Right atrium auricular region (tissue), 2 donors: ENCODE measurements at places on chromosomes 7 and 10. TPM values are rescaled to one million over a fixed set of nuclear protein-coding genes. Genes with fewer than 3 reads are reported as not detected.

DNA sequence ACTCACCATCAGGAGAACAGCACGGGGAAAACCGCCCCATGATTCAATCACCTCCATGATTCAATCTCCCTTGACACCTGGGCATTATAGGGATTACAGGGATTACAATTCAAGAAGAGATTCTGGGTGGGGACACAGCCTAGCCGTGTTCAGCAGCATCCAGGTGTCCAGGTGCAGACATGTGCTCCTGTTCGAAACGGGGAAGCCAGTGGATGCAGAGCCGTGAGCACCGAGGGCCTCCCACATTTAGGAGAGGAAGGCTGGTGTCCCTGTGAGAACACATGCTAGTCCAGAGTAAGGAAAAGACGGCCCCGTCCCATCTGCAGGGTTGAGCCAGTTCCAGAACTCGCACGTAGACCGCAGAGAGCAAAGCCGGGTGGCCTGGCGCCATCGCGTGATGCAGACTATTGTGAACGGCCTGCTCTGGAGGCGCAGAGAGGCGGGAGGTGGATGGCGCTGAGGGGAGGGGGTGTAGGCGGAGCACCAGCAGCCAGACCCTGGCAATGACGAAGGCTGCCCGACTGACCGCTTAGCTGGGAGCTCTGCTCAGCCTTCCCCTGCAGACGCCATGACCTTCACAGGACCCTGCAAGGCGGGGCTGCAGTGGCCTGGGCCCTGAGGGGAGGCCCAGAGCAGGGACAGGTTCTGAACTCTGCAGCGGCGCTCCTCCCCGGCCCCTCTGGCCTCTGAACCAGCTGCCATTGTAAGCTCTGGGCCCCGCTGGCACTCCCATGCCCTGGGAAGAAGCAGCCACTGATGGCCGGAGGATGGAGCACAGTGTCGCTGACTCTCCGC lies 141.6 kb upstream of the TCERG1L start:
- DNase-seq = no peak

- no peak for DNase-seq
These were observed 123.1 kb downstream of the NRBF2 start for GRCh38 chr10:63256009-63256773.

GRCh38 chr10:7651853-7652470 lies 14.8 kb downstream of the ITIH5 start:
- no peak for DNase-seq

GRCh38 chr7:106462365-106462859 lies 177.6 kb upstream of the NAMPT start:
- no peak for DNase-seq

Gene NAT16
- total RNA-seq = not detected

DNA sequence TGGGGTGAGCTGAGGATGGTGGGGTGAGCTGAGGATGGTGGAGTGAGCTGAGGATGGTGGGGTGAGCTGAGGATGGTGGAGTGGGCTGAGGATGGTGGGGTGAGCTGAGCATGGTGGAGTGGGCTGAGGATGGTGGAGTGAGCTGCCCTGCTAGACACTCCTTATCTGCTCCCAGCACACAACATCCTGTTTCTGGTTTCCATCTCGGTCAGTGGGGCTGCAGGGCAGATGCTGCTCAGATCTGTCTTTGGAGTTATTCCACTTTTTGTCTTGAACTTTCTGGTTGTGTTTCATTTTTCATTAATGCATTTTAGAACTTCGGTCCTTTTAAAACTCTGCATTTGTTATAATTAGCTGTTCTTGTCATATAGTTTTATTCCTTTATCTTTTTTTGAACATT lies 67.9 kb upstream of the ANTXRL start:
- DNase-seq = no peak

Gene HTR5A
- total RNA-seq = not detected

Gene LRGUK
- 0.11 TPM for total RNA-seq

- no peak for DNase-seq
These were observed 38.3 kb downstream of the TSPAN15 start for GRCh38 chr10:69489506-69490090.

Gene GPR26
- not detected for total RNA-seq

Gene LAMB1
- total RNA-seq = 52.2 TPM

DNA sequence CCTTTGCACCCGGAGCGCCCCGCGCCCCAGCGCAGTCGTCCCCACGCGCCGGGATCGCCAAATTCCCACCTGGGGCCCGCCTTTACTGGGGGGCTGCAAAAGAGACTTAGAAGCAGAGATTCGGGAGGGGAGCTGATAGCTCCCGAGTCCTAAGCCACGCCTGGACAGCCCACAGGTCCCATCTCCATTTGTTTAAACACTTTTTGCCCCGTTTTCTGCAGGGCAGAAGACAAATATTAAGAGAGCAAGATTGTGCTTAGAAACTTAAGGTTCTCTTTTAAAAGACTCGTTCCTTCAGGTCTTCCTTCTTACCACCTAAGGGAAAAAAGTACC lies 299.1 kb upstream of the NFE2L3 start:
- DNase-seq = no peak

- DNase-seq = no peak
These were observed 795.5 kb downstream of the TNS3 start for GRCh38 chr7:46786221-46786954.

Gene BLVRA
- 29.6 TPM for total RNA-seq

Gene TMEM140
- total RNA-seq = 10.7 TPM

GRCh38 chr10:103554488-103555324 lies 61.2 kb downstream of the NEURL1 start:
- no peak for DNase-seq

DNA sequence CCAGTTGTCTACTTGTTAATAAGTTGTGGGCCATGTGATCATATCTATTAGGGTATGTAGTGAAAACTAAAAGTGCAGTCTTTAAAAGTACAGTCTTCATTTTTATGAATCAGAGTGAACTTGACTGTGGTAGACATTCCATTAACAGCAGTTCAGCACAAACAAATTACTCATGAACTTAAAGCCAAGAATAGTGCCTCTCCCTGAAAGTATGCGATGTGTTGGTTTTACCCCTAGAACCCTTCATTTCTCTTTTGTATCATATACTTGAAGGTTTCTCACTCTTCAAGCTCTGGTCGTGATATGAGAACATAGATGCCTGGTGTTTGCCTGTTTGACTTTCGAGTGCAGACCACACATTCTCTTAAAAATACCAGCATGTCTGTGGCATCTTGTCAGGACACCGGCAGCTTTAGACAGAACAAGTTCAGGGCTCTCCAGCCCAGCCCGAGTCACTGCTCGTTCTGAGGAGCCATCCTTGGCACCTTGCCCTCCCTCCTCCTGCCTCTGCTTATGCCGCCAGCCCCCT lies 159.3 kb downstream of the LCOR start:
- no peak for DNase-seq

Gene MCU
- 12.4 TPM for total RNA-seq

- DNase-seq = no peak
These were observed 268.1 kb downstream of the HPSE2 start for GRCh38 chr10:98967601-98968000.
